ENCODE measurements at places on chromosomes 13 and 19.
A peak's percentile ranks its signal among the peaks of the same experiment; 100 is the strongest.

GRCh38 chr19:55857974-55858373 is 21.6 kb downstream of the NLRP4 start:
- DNase-seq, result no peak

DNA sequence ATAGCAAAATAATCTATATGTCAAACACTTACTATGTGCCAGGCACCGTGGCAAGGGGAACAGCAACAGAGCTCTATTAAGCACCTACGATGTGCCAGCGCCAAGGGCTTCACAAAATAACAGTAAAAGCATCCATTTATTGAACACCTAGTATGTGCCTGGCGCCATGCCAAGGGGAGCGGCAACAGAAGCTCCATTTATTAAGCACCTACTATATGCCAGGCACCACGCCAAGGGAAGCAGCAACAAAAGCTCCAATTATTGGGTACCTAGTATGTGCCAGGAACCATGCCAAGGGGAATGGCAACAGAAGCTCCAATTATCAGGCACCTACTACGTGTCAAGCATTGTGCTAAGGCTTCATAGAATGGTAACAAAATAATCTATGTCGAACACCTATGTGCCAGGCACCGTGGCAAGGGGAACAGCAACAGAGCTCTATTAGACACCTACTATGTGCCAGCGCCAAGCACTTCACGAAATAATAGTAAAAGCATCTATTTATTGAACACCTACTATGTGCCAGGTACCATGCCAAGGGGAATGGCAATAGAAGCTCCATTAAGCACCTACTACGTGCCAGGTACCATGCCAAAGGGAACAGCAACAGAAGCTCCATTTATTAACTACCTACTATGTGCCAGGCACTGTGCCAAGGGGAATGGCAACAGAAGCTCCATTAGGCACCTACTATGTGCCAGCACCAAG is 107.7 kb downstream of the PTPRS start:
- no peak for DNase-seq

DNA sequence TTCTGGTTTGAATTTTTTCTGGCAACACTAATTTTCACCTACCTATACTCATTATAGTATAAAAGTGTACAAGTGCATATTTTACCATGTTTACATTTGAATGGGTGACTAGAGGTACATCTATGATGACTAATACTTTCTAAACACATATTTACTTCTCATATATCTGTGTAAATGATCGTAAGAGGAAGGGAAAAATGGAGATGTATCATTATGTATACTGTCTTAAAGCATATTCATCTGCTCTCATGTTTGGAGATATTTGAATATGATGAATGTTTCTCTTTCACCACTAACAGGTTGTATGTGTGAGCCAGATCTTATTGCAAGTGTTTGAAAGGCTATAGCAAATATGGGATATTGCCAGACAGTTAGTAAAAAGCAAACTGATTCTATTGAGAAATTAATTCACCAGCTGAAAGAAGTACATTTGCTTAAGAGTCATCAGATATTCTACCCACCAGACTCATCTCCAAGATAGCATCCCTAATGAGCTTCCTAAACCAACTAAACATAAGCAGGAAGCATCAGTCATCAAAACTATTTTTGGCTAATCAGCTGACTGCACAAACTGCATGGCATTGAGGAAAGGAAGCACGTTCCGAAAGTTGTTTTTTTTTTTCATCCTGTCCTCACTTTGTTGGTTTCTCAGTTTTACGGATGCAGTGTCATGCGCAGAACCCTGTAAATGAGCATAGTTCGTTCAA is 738.2 kb downstream of the GPC5 start:
- DNase-seq, result no peak

GRCh38 chr19:44890366-44891015 is 563 bp upstream of the TOMM40 start:
- DNase-seq, result peak; percentile 100
